ENCODE measurements at places on chromosomes 5 and 9.

DNA sequence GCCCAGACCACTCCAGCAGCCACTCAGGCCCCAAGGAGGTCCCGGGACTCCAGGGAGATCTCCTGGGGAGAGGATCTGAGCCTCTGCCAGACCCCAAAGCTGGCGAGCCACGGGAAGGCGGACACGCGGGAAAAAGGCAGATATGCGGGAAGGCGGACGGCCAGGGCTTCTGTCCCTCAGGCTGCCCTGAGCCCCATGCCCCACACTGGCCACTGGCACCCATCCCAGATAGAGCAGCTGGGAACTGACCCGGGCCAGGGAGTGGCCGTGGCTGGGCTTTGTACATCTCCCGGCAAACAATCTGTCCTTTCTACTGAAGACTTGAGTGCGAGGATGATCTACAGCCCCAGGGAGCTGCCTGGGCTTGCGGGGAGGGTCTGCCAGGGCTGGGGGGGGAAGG is 21.1 kb upstream of the NOTCH1 start:
- no peak for DNase-seq

DNA sequence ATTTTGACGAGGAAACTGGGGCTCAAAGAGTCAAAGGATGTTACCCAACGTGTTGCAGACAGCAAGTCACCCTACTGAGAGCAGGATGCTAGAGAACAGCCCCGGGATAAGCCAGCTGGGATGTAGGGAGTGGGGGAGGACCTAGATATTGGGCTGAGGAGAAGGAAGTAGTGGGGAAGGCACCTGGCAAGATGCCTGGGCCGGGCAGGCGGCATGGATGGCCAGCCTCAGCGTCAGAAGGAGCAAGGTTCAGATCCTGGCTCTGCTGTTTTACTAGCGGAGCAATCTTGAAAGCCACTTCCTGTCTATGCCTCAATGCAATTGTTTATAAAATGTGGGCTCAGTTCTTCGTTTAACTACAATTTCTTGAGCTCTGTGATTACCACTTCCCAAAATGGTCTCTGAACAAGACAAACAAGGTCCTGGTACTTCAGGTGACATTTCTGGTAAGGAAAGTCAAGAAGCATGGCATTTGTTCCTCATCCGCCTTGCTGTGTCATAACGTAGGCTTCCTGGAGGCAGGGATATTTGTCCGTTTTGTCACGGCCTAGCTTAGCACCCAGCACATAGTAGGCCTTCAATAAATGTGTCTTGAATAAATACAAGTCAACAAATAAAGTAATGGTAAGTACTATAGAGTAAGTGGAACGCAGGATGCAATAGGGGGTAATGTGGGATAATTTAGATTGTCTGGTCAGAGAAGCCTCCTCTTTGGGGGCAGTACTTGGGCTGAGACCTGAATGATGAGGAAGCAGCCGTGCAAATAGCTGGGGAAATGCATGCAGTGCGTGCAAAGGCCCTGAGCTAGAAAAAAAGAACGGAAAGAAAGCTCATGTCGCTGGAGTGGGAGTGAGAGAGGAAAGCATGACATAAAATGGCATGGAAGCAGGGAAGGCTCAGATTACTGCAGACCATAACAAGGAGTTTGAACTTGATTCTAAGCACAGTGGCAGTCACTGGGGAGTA is 70.5 kb downstream of the SMIM23 start:
- DNase-seq, result no peak

GRCh38 chr9:32455738-32456137 is 70.3 kb downstream of the RIGI start:
- no peak for DNase-seq

DNA sequence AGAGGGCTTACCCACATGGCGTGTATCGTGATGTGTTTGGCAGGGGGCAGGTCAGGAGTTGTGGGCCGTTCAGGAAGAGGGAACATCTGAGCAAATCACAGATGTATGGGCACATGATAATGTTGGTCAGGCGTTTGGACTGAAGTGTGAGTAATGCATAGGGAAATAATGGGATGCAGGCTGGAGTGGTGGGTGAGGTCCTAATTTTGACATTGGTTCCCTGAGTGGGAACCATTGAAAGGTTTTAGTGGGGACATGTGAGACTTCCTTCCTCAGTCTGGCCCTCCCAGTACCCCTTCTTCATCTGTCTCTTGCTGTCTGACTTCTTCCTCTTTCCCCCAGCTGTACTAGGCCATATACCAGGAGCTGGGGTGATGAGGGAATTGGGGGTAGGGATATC is 7.6 kb downstream of the OTULIN start:
- DNase-seq, result no peak

DNA sequence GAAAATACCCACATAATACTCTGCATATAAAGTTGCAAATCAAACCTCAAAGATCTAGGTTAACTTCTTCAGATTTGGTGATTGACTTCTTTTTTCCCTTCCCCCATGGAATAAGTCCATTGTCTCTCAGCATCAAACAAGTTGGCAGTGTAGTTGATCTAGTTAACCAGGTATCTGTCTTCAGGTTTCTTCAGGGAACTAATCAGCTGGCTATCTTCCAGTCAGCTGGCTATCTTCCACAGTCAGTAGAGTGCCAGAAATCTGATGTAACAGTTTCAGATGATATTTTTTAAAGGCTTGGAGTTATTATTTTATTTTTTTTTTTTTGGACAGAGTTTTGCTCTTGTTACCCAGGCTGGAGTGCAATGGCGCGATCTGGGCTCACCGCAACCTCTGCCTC is 16.8 kb downstream of the TNFSF15 start:
- DNase-seq, result no peak

DNA sequence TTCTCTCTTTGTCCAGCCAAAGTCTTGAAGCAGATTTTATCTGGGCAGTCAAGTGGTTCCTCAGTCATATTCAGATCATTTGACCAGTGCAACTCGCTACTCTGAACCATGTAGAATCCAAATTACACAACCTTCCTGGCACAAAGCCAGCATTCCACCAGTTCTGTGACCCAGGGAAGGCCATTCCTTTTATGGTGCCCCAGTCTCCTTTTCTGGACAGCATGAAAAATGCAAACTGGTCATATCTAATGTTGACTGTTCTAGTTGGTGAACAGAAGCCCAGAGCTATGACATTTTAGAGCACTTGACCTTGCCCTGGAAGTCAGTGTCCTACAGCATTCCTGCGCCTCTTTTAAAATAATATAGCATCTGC is 364.6 kb downstream of the BRINP1 start:
- peak; percentile 93 for DNase-seq

- DNase-seq, result no peak
Measured at GRCh38 chr9:6927838-6928237, 170.1 kb downstream of the KDM4C start.

DNA sequence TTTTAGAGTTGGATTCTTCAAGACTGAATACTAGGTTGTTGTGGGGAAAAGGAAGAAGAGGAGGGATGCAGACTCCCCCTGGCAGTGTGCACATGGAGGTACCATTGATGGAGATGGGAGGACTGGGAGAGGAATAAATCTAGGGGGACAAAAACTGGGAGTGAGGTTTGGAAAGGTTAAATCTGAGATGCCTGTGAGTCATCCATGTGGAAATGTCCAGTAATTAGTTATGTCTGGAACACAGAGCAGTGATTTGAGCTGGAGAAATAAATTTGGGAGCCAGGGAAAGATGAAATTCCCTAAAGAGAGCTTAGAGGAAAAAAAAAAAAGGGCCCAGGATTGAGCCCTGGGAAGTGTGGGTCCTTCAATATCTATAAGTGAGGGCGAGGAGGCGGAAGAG is 8.0 kb upstream of the CCIN start:
- peak; percentile 38 for DNase-seq

DNA sequence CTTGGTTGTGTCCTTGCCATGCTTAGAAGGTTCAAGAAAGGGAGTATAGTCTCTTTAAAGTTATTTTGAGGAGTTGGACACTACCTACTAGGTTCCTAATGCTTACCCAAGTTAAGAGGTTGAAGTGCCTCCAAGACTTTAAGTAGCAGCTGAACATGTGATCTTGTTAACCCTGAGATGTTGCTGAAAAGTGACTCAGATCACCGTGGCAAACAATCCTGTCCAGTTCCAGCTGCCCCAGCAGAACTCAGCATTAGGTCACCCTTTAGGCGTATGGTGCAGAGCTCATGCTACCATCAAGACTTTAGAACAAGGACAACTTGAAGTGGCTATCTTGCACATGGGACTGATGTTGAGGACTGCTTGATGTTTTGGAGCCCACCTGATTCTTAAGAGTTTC is 22.5 kb downstream of the ZNF462 start:
- DNase-seq, result peak; percentile 76

- DNase-seq, result no peak
Measured at GRCh38 chr5:135930029-135930948, 24.5 kb downstream of the LECT2 start.

DNA sequence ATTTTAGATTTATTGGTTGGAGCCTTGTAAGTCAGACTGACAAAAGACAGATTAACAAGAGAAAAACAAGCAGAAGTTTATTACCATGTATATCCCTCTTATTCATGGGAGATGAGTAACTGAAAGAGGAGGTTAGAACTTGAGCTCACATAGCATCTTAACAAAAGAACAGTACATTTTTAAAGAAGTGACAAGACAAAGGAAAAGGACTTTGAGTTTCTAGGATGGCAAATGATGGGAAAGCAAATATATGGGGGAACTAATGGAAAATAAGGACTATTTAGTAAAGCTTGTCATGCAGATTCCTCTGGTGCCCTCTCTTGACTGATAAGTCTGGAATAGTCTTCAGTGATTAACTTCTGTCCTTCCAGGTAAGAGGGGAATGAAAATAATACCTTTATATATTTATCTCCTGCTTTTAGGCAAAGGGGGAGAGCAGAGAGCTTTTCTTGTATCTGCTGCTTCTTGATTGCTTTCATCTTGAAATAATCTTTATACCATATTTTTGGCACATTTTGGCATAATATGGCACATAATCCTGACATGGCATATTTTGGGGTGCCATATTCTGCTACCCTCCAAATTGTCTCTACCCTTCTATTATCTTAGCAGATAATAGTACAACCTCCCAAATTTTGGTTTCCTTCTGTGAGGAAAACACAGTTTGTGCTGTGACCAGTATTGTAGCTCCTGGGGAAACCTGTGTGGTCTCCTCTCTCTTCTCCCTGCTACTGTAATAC is 206.8 kb downstream of the TMC1 start:
- no peak for DNase-seq

Measured in fibroblast of skin of back (primary cell).